ENCODE measurements at places on chromosomes 4 and X. TPM values are rescaled to one million over a fixed set of nuclear protein-coding genes. Genes with fewer than 3 reads are reported as not detected.

DNA sequence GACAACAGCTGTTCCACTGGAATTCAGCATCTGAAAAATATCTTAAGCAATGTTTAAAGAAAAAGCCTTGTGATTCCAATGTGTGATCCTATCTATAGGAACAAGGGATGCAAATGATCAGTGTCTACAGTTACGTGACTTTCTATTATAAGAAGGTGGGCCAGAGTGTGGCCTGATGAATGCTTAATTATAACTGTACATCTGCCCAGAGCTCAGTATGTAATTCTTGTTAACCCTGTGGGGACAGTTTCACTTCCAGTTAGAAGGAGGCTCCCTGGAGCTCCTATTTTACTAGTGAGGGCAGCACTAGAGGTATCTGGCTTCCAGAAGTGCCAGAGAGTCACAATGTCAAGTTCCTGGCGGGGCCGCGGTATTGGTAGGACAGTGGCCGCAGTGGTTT is 288.5 kb downstream of the USP46 start:
- H3K27me3 ChIP-seq: no peaks in the 10 kb centered on the region
- no peak for DNase-seq
- no peaks in the 10 kb centered on the region for H3K36me3 ChIP-seq
- no peak overlapping the region for H3K4me3 ChIP-seq
- no peak overlapping the region for H3K27ac ChIP-seq
- no peaks in the 10 kb centered on the region for H3K4me1 ChIP-seq

- no peaks in the 10 kb centered on the region for H3K27me3 ChIP-seq
- peak overlapping the region; percentile 43 for H3K27ac ChIP-seq
- DNase-seq: no peak
- H3K4me1 ChIP-seq: no peaks in the 10 kb centered on the region
These were observed 51.1 kb downstream of the GPC4 start for GRCh38 chrX:133364196-133364595.

DNA sequence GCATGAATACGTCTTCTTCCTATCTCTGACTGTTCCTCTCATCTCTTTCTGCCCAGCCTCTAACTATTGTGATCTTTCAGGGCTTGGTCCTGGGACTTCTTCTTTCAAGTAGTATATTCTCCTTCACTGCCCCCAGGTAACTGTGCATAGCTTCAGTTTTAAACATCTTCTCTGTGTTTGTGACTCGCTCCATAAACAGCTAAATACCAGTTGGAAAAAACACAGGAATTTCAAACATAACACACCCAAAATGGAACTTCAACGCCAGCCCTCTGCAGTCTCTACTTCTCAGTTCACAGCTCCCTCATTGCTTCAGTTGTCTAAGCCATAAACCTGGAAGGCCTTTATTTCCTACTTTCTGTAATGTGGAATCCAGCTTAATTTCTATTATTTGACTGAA is 16.6 kb downstream of the TRIML2 start:
- H3K4me3 ChIP-seq: no peak overlapping the region
- H3K4me1 ChIP-seq: no peaks in the 10 kb centered on the region
- no peak for DNase-seq
- no peaks in the 10 kb centered on the region for H3K27me3 ChIP-seq
- H3K36me3 ChIP-seq: no peaks in the 10 kb centered on the region

DNA sequence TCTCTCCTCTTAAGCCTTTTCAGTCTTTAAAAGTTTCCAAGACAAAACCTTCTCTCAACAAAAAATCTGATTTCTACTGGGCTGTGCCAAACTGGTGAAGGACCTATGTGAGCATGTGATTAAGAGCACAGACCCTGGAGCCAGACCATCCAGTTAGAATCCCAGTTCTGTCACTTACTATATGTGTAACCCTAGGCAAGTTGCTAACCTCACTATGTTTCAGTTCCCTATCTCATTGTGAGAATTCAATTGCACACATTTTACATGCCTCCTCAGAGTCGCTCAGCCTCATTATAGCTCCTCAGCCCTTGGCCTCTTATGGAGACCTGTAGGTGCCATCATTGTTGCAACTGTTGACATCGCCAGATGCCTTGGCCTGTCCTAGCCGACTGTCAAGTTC is 54.1 kb upstream of the VEGFD start:
- H3K4me3 ChIP-seq: no peak overlapping the region
- no peak for DNase-seq

- H3K4me1 ChIP-seq: peaks cover 29% of the 10 kb centered on the region
- no peaks in the 10 kb centered on the region for H3K27me3 ChIP-seq
- peak overlapping the region; percentile 90 for H3K27ac ChIP-seq
- H3K36me3 ChIP-seq: no peaks in the 10 kb centered on the region
These were observed 457 bp upstream of the RAB9A start for GRCh38 chrX:13688384-13688957.

- H3K27me3 ChIP-seq: no peaks in the 10 kb centered on the region
- no peaks in the 10 kb centered on the region for H3K36me3 ChIP-seq
- H3K4me3 ChIP-seq: no peak overlapping the region
- H3K4me1 ChIP-seq: no peaks in the 10 kb centered on the region
- no peak for DNase-seq
- no peak overlapping the region for H3K27ac ChIP-seq
These were observed 57.7 kb upstream of the SLC7A11 start for GRCh38 chr4:138299881-138300280.

FMR1NB gene
- total RNA-seq: not detected

- H3K27me3 ChIP-seq: no peaks in the 10 kb centered on the region
- H3K4me1 ChIP-seq: no peaks in the 10 kb centered on the region
- H3K27ac ChIP-seq: no peak overlapping the region
- no peak for DNase-seq
- no peaks in the 10 kb centered on the region for H3K36me3 ChIP-seq
These were observed 190.9 kb upstream of the BANK1 start for GRCh38 chr4:101599620-101600019.

MAGEB1 gene
- not detected for total RNA-seq

GRCh38 chr4:110614173-110614963 is 8.5 kb downstream of the PITX2 start:
- H3K4me3 ChIP-seq: no peak overlapping the region
- no peak for DNase-seq
- H3K36me3 ChIP-seq: no peaks in the 10 kb centered on the region
- H3K27me3 ChIP-seq: peaks cover 72% of the 10 kb centered on the region

DNA sequence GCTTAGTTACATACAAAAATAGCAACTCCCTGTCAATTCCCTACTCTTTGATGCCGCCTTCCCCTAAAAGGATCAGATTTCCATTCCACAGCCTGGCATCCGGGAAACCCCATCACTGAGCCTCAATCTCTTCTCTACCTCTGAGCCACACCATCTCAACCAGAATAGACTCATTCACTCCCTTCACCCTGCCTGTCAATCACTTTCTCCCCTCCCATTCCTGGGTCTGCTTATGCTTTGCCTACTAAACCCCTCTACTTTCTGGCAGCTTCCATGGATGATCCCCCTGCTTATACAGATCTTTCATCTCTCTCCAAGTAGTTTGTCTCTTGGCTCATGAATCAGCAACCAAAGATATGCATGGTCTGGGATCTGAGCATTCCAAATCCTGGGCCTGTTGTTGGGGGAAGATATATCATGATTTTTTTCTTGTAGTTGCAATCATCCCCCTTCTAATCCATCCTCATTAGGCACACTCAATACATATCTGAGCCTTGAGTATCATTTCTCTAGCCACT is 2.6 kb downstream of the AMER1 start:
- H3K4me3 ChIP-seq: no peak overlapping the region
- peaks cover 33% of the 10 kb centered on the region for H3K4me1 ChIP-seq
- H3K36me3 ChIP-seq: no peaks in the 10 kb centered on the region
- no peak overlapping the region for H3K27ac ChIP-seq

DNA sequence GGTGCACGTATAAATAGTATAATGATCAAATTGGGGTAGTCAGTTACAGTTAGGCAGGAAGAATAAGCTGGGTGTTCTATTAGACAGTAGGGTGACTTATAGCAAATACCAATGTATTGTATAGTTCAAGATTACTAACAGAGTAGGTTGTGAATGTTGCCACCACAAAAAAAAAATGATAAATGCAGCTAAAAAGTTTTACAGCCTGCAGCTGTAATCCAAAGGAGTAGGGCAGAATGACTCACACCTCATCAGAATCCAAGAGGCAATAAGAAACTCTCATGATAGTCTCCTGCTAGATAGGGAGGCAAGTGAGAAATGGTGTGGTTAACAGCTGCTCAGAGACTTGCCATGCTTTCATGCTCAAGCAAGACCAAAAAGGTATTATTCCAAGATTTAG is 19.6 kb upstream of the TCEAL4 start:
- no peaks in the 10 kb centered on the region for H3K36me3 ChIP-seq
- no peaks in the 10 kb centered on the region for H3K27me3 ChIP-seq
- no peaks in the 10 kb centered on the region for H3K4me1 ChIP-seq
- no peak for DNase-seq
- no peak overlapping the region for H3K27ac ChIP-seq

WAS gene
- 3.1 TPM for total RNA-seq

GRCh38 chrX:31366041-31366440 is 294.2 kb upstream of the FTHL17 start:
- no peak overlapping the region for H3K27ac ChIP-seq
- H3K27me3 ChIP-seq: no peaks in the 10 kb centered on the region
- no peaks in the 10 kb centered on the region for H3K4me1 ChIP-seq
- no peak overlapping the region for H3K4me3 ChIP-seq
- H3K36me3 ChIP-seq: no peaks in the 10 kb centered on the region

- H3K4me3 ChIP-seq: no peak overlapping the region
- DNase-seq: no peak
- no peaks in the 10 kb centered on the region for H3K36me3 ChIP-seq
- H3K27me3 ChIP-seq: no peaks in the 10 kb centered on the region
These were observed 175.2 kb downstream of the ADGRL3 start for GRCh38 chr4:61375301-61375700.

- H3K27me3 ChIP-seq: no peaks in the 10 kb centered on the region
- H3K4me3 ChIP-seq: no peak overlapping the region
- no peak for DNase-seq
- H3K36me3 ChIP-seq: no peaks in the 10 kb centered on the region
- H3K4me1 ChIP-seq: no peaks in the 10 kb centered on the region
These were observed 841.6 kb downstream of the RAPGEF2 start for GRCh38 chr4:159944477-159944876.

Data from heart left ventricle (tissue), 16 donors.